IMR-90 (cell line): ENCODE measurements at places on chromosomes 2 and 18.

- no peak for DNase-seq
Measured at GRCh38 chr2:5373200-5373599, 319.0 kb upstream of the SOX11 start.

- no peak for DNase-seq
Measured at GRCh38 chr2:107530046-107530445, 296.6 kb upstream of the RGPD4 start.

- no peak for DNase-seq
Measured at GRCh38 chr2:151042964-151043363, 218.7 kb downstream of the RBM43 start.

DNA sequence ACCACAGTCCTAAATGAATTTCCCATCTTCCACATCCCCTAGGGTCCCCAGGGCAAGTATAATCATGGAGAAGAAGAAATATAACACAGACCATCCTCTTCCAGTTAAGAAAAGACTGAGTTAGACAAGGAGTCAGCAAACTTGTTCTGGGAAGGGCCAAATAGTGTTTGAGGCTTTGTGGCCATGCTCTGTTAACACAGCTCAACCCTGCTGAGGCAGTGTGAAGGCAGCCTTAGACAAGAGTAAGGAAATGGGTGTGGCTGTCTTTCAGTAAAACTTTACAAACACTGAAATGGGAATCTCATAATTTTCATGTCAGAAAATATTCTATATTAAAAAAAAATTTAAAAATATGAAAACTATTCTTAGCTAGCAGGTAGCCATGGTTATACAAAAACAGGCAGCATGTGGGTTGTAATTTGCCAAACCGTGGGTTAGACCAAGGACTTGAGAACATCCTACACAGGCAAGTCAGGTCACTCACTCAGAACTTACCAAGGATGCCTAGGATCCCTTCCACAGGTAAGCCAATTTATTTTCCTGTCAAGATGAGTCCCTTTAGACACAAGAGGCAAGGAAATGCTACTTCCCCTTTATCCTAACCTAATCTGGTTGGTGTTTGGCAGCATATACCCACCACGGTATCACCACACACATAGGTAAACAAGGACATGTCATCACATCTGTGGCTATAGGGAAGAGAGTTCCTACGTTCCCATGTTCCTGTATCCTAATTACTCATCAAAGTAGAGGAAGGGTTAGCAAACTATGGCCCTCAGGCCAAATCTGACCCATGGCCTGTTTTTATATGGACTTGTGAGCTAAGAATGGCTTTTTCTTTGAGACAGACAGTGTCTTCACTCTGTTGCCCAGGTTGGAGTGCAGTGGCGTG is 31.9 kb downstream of the C2orf74 start:
- no peak for DNase-seq

GRCh38 chr2:9140645-9141044 is 66.0 kb upstream of the ASAP2 start:
- no peak for DNase-seq

- DNase-seq, result no peak
Measured at GRCh38 chr2:238898534-238899281, 50.8 kb downstream of the TWIST2 start.

- peak; percentile 44 for DNase-seq
Measured at GRCh38 chr2:113965644-113966043, 75.8 kb downstream of the ACTR3 start.
